ENCODE measurements at places on chromosomes 4 and X.

DNA sequence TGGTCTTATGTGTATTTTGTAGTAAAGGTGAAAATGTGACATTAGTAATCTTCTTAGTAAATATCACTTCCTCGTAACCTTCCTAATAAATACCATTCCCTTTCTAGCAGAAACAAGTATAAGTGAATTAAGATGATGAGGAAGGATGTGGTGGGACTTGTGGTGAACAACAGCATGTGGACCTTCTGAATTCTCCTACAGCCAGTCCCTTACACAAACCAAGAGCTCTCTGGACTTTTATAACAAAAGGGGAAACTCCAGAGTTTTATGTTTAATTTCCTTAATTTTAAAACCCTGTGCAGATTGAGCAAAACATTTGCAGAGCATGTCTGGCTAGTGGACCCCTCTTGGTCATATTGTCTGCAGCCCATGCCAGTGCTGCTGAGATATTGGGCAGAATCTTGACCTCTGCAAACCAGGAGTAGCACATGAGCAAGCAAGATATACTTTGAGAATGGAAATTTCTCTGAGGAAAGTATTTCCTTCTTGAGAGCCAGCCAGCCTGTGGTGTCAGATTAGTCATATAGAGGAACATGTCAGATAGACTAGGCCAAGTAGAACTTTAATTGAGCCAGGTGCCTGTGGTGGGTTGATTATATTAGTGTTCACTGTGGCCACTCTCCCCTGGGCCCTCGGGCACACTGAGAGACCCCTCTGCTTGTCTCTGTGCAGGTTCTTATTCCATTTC lies 328.2 kb downstream of the DKK2 start:
- no peak for DNase-seq

- peak; percentile 49 for DNase-seq
Observed at GRCh38 chr4:80610845-80611677, 275.5 kb downstream of the CFAP299 start.

DNA sequence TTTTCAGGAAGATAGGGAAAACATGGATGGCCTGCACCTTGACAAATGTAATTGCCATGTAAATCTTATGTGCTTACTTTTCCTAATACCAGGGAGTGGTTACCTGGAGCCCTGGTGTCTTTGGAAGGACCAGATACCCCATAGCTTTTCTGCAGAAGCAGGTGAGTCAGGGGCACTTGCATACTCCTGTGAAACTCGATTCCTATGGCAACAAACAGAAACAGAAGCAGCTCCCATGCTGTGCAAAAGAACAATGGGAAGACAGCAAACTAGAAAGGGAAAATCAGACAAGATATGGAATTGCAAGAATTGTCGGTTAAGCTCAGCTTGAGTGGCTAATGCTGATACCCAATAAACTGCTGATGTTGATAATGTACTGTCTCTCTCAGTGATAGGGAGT lies 117.4 kb upstream of the AFF2 start:
- DNase-seq = no peak

DNA sequence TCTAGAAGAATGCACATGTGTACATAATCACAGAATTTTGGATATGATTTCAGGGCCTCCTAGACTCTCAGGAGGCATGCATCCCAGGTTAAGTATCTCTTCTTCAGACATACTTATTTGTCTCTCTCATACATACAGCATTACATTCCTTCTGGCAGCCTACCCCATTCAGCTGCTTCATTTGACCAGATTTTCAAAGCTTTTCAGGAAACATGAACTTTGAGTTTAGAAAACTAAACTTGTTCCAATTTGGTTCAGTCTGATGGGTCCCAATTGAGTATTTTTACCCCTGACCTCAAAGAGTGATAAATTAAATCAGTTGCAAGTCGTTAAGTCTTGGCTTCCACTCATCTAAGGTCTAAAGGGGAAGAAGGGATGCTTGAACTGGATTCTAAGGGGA lies 330.9 kb downstream of the ARHGAP24 start:
- no peak for DNase-seq

DNA sequence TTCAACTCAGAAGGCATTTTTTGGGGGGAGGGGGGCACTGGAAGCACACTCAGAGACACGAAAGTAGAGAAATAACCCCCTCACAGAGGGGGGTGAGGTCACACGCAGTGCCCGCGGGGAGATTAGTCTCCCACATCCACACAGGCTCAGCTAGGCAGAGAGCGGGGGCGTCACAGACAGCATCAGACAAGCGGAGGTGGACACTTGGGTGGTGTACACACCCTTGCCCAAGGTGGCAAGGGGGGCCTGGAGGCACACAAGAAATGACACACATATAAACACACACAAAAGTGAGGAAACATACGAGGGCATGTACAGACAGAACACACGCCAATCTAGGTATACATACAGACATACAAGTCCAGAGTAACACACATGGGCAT lies 637 bp upstream of the SYN1 start:
- no peak for DNase-seq

- no peak for DNase-seq
Observed at GRCh38 chrX:39481621-39482020, 616.1 kb downstream of the BCOR start.

GRCh38 chrX:48511560-48511959 lies 2.8 kb downstream of the PORCN start:
- no peak for DNase-seq

- no peak for DNase-seq
Observed at GRCh38 chrX:113048896-113049295, 208.3 kb upstream of the AMOT start.

- DNase-seq = no peak
Observed at GRCh38 chr4:67723341-67723740, 22.4 kb upstream of the UBA6 start.

DNA sequence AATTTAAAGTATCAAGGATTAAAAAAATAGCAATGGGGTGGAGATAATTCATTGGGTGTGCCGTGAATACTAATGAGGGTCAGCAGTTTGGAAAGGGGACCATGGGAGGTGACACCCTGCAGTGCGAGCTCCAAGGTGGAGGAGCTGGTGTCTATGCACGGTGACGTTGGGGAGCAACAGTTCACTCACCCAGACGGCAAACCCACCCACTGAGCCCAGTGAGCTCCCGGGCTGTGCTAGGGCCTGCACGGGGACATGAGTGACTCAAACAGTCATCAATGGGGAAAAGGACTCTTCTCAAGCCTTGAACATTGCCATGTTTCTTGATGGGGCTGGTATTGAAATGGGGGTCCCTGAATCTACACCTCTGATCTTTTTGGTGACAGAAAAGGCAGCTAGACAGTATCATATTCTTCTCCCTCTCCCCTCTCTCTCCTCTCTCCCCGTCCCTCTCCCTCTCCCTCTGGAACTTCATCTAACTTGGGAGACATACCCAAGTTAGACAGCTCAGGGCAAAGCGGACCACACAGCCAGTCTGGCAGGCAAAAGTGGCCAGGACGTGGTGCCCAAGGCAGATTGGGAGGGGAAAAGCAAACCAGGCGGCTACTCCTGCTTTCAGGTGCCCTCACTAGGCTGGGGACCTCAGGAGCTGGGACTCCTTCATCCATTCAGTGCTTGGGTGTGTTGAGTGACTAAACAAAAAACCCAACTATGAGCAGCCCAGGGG lies 26.3 kb upstream of the PPP2R2C start:
- no peak for DNase-seq

GRCh38 chr4:30718021-30718542 lies 2.1 kb upstream of the PCDH7 start:
- no peak for DNase-seq

GRCh38 chrX:41518127-41518840 lies 71.1 kb downstream of the NYX start:
- no peak for DNase-seq
